ENCODE measurements at places on chromosomes 2 and 18.

GRCh38 chr18:45071956-45072355, 391.3 kb downstream of the SETBP1 start:
- no peak for DNase-seq

DNA sequence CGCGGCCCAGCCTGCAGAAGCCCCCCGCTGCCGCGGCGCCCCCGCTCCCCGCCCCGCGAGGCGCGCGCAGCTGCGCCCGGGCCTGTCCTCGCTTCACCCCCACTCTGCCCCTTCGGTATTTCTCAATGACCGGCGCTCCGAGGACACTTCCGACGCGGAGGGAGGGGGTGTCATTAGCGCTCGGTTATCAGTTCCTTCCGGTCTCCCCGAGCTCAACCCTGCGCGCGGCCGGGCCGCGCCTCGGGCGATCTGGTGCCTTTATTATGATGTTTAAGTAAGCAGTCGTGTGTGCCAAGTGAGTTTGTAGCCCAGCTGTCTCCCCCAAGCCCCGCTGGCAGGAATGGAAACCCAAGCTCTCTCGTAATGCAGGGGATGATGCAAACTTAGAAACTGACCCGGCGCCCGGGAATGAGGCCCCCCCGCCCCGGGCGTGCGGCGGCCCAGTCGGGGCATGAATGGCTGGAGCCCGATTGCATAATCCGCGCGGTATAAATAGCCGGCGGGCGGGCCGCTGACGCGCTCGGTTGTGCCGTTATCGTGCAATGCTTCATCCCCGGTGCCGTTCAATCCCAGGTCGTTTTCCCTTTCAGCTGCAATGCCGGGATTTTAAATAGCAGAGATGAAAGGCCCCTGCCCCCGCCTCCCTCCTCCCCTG, 3.9 kb upstream of the SPRED2 start:
- no peak for DNase-seq

DNA sequence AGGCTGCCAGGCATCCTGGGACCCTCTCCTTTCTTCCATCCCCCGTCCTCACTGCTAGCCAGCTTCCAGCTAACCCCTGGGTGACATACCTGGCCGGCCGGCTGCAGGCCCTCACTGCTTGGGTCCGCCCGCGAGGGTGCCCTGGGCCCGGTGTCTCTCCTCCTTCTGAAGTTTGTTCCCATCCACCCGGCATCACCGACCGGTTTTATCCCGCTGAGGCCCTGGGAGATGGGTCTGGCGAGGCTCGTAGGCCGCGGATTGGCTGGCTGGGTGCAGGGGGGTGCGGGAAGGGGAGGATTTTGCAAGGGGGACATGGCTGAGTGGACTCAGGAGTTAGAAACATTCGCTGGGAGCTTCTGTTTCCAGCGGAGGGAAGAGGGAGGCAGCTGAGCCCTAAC, at the start of gene PAX8:
Gene PAX8, minus strand, starts transcription at position 180 of the 398 bp plus-strand sequence. CDS start 527 bp downstream, outside the sequence.
- no peak for DNase-seq

GRCh38 chr2:127573298-127573697, 37.8 kb downstream of the MYO7B start:
- DNase-seq: no peak

DNA sequence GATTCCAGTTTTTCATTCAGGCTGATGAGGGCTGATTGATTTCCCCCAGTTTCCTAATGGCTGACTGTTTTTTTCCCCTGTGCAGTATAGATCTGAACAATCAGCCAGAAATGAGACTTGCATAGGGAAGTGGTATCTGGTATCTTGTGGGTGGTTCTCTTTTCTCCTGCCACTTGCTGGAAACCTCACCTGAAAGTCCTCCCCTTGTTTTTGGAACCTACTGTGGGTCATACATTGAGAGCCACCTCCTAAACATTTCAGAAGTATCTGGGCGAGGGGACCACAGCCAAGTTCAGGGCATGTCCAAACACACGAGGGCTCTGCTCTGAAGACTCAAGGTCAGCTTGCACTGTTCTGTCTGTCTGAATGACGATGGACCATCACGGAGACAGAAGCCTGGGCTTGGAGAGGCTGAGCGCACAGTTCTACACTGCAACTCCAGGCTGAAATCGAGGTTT, 19.3 kb downstream of the ALPK2 start:
- no peak for DNase-seq

DNA sequence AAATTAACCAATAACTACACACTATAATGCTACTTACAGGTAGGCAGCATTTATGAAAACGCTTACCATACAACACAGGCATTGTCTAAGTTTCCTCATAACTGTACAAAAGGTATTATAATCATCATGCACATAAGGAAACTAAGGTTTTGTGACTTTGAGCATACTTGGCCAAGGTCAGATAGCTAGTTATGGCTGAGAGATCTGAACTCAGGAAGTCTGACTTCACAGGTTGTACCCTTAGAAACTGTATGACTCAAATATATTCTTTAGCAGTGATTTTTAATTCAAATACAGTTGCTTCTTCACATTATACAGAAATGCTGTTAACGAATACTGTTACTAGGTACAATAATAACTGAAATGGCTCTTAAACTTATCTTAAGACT, 89.3 kb downstream of the TRIP12 start:
- DNase-seq: no peak

DNA sequence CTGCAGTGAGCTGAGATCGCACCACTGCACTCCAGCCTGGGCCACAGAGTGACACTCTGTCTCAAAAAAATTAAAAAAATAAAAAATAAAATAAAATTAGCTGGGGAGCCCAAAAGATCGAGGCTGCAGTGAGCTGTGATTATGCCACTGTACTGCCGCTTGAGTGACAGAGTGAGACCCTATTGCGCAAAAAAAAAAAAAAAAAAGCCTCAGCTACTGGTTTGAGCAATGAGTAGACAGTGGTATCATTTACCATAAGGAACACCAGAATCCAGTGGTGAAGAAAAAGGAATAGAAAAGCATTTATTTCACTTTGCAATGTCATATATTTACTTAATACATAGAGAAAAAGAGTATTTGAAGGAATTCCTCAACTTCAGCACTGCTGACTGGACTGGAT, 3.0 kb downstream of the SAP130 start:
- no peak for DNase-seq

- DNase-seq: no peak
Measured at GRCh38 chr2:171365232-171365631, 68.6 kb downstream of the METTL8 start.

- DNase-seq: no peak
Measured at GRCh38 chr18:51721996-51722395, 524.5 kb upstream of the MEX3C start.

- DNase-seq: no peak
Measured at GRCh38 chr2:86237172-86237571, 37.9 kb downstream of the MRPL35 start.

- DNase-seq: no peak
Measured at GRCh38 chr2:157901325-157901724, 25.2 kb upstream of the ACVR1 start.

DNA sequence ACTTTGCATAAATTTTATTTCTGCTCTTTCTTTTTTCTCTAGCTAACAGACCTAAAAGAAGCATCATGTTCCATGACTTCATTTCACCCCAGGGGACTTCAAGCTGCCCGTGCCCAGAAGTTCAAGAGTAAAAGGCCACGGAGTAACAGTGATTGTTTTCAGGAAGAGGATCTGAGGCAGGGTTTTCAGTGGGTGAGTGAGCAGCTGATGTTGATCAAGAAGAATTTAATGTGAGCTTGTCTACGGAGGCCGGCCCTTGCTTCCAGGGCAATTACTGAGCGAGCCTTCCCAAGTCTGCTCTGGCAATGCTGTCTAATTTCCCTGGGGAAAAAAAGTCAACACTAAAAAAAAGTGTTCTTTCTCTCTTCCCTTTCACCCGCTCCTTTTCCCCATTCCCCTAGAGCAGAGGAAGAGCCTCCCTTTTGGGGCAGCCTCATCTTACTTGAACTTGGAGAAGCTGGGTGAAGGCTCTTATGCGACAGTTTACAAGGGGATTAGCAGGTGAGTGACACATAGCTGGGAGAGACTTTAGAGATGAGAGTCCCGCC, 1.2 kb downstream of the CDK15 start:
- no peak for DNase-seq

DNA sequence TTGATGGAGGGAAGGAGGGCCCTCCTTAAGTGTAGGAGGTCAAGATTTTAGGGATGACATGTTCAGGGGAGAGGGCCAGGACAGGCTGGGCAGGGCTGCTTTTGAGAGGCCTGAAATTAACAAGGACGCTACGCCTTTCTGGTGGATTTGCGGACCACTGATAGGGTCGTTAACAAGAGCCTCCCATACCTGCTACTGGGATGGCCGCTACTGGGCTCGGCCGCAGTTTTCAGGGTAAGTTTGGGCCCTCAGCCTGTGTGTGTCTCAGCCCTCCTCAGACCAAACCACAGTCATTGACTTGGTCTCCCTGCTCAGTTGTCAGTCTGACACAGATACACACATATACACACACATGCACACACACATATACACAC, 180.9 kb downstream of the SMAD2 start:
- no peak for DNase-seq

DNA sequence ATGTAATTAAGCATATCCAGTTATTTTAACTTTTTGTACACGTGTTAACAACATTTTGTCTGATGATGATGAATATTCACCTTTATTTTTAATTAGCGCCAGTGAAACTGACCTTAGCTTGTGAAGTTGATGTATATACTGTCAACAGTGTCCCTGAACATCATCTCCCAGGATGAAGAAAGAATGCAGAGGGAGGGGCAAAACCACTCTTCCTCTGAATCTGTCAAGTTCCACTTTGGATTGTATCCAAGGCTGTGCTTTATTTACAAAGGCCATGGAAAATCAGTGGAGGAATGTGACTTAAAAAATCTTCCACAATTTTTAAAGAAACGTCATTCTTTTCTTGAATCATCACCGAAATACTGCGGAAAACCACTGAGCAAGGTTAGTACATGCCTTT, 4.5 kb upstream of the RMDN2 start:
- no peak for DNase-seq

GRCh38 chr2:240393831-240394410, 41.5 kb upstream of the GPC1 start:
- DNase-seq: no peak

GRCh38 chr2:36570416-36570815, 27.6 kb downstream of the FEZ2 start:
- DNase-seq: no peak

DNA sequence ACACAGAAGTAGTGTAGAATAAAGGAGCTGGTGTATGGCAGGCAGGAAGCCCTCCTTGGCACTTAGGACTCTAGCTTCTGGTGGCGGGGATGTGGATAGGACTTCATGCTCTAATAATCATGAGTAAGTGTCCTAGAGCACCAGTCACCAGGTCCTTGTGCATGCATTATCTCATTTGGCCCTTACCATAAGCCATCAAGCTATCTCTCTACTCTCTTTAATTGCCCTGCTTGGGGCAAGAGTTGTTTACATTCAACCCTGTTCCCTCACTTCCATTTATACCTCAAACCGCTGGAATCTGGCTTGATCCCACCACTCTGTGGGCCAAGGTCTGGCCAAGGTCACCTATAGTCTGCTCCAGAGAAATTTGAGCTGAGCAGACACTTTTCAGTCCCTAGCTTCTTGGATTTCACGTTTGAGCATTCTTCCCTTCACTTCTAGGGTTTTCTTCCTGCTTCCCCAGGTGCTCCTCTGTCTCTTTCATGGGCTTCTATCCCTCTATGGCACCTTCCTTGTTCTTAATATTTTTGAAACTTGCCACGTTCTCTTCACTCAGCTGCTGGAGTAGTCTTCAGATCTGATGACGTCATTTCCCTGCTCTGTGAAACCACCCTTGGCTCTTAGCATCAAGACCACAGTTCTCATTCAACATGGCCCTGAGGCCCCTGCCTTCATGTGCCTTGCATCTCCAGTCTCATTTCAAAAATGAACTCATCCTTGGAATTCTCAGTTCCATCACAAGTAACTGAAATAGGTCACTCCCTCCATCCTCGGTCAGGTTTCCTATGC, 94.9 kb upstream of the GATA6 start:
- no peak for DNase-seq

DNA sequence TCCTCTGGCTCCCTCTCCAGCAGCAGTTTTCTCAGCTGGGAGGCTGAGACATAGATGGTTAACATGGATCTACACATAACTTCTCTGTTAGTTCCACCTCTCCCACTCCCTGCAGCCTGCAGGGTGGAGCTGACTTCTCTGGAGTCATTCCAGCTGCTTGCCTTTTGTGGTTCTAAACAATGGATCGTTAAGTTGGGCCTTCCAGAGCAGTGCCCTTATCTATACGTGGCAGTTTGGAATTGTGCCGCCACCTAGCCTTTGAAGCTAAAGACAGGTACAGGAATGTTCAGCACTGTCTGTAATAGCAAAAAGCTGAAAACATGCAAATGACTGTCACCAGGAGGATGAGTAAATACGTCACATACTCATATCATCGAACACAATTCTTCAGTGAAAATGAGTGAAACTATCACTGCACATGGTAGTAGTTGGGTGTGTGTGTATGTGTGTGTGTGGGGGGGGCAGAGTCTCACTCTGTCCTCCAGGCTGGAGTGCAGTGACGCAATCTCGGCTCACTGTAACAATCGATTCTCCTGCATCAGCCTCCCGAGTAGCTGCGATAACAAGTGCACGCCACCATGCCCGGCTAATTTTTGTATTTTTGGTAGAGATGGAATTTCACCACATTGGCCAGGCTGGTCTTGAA, 50.3 kb downstream of the SH2D6 start:
- DNase-seq: no peak

GRCh38 chr18:78875016-78875777, 104.4 kb upstream of the SALL3 start:
- no peak for DNase-seq

DNA sequence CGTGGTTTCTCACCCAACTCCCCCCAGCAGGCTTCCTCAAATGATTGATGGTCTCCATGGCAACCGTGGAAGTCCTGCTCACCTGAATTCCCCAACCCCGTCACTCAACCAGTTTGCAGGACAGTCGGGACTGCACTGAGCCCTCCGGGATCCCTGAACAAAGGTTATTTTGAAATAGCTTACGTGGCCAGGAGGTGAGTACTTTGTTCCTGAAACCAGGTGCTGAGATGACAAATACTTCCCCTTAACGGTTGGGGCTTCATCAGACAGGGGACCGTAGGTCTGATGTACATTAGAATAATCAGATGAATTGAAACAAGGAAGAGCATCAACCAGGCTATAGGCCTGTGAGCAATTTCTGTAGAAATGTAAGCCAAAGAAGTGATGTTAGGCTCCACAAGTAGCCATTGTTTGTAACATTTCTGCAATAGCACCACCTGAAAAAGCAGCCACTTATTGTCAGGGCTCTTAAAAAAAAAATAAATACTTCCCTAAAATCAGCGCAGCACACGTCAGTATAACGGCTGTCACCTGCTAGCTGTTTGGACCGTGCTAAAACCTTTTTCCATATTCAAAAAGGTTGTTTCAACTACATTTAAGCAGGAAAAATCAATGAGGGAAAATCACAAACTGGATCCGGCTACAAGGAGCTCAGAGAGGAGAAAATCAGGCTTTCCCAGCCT, 206.4 kb upstream of the ID2 start:
- no peak for DNase-seq

- DNase-seq: no peak
Measured at GRCh38 chr18:45805551-45805950, 19.9 kb upstream of the SIGLEC15 start.

GRCh38 chr18:46915800-46916550, 1.3 kb downstream of the PIAS2 start:
- no peak for DNase-seq

GRCh38 chr2:67656875-67657274, 259.7 kb downstream of the ETAA1 start:
- DNase-seq: no peak
